ENCODE measurements at places on chromosomes 16 and 17.

- no peak for DNase-seq
Measured at GRCh38 chr17:64508683-64509082, 1.9 kb downstream of the CEP95 start.

DNA sequence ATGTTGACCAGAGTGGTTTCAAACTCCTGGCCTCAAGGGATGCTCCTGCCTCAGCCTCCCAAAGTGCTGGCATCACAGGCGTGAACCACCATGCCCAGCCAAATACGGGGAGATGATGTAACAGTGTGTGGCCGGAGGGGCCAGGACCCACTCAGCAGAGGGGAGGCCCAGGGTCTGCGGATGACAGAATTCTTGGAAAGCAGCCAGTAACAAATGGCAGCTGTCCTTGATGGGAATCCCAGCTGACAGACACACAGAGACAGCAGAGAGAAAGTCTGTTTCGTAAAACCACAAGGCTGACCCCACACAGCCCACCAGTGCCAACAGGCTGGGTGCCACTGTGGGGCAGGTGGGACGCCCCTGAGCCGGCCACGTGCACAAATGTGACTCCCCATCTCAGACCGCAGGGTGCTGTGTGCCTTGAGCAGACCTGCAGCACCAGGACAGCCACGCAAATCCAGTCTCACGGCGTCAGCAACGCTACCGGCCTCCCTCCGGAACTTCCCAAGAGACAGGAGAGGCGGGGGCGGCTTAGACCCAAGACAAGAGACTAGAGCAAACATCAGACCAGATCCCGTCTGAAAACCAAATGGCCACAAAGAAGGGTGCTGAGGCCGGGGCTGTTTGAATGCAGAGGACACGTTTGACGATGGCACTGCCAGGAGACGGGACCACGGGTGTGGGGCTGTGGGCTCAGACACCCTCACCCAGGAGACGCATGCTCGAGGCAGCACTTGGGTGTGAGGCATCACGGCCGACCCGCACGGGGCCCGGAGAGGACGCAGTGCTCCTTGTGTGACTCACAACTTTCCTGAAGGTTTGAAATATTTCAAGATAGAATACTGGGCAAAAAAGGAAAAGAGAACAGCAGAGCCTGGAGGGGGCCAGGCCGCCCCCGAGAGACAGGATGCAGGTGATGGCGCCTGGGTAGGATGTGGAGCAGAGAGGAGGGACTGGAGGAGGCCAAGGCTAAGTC is 24.6 kb downstream of the CTU2 start:
- no peak for DNase-seq

- peak; percentile 52 for DNase-seq
Measured at GRCh38 chr16:16062023-16062937, 112.9 kb downstream of the ABCC1 start.

DNA sequence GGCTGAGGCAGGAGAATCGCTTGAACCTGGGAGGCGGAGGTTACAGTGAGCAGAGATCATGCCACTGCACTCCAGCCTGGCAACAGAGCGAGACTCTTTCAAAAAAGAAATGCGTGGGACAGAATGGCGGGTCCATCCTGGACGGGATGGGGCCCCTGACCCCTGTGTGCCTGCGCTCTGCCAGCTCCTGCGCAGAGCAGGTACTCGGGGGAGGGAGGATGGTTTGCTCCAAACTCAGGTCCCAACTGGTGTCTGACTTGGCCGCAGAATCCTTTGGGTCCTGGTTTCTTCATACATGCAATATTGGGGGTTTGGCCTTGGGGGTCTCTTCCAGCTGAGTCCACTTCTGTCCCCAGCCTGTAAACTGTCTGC is 10.4 kb downstream of the CHMP6 start:
- no peak for DNase-seq

GRCh38 chr16:87832741-87833502 is 36.4 kb downstream of the SLC7A5 start:
- no peak for DNase-seq

DNA sequence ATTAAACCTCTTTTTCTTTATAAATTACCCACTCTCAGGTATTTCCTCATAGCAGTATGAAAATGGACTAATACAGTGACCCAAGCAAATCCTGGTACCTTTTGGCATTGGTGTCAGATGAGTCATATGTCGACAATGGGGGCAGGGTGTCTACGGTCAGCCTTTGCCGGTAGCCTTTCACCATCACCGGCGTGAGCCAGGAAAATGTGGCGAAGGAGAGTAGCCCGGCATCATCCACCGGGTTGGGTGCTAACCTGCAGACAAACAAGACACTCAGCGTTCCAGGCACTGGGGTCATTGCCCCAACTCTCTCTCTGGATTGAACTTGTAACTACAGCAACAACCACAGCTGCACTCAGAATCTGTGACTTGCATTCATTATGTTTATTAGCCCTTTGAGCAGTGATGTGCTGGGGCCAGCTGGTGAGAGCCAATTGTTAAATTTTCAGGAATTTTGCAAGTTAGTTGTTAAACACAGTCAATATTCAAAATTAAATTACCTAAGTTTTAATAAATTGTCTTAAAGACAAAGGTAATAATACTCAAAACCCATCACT is 11.9 kb downstream of the ABCC12 start:
- no peak for DNase-seq

DNA sequence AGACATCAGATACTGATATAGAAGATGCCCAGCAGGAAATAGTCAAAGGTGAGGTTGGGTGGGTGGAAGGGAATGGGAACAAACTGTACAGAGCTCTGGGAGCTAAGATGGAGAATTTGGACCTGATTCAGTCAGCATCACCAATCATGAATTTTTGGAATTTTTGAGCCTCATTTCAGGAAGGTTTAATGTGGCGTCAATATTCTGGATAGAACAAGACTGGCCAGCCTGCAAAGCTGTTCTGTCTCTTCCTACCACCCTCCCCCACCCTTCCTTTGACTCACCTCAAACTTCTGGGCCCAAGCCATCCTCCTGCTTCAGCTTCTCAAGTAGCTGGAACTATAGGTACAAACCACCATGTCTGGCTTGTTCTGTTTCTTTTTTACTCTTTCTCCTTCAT is 32.6 kb downstream of the CTCF start:
- no peak for DNase-seq

GRCh38 chr17:78248051-78248914 is 16.9 kb downstream of the TMEM235 start:
- DNase-seq = no peak

DNA sequence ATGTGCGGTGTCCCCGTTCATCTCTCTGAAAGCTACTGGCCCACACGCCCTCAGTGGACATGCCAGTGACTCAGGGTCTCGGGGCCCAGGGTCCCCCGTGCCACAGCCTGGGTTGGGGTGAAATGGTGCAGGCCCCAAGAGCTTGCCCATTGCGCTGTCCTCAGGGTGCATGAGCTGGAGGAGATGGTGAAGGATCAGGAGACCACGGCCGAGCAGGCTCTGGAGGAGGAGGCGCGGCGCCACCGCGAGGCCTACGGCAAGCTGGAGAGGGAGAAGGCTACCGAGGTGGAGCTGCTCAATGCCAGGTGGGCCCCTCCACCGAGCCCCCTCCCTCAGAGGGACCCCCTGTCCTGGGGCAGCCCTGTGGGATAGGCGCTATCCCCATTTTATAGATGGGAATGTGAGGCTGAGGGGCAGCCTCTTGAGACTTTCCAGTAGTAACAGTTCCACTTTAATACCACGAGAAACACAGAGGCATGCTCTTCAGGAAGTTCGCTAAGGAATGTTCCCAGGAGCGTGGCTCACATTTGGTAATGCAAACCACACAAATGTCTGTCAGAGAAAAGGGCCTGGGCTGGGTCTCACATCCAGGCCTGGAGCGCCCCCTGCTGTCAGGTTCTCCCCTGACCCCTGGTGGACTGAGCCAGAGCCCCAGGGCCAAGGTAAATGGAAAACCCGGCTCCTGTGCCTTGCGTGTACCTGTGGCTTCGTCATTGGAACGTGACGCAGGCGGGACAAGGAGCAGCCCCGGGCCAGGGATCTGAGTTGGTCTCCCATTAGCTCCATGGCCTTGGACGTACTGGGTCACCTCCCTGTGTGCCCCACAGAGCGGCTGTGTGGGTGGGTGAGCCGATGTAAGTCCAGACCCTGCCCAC is 133.7 kb downstream of the RAB11FIP4 start:
- DNase-seq = peak; percentile 76

- no peak for DNase-seq
Measured at GRCh38 chr16:47470810-47471209, 9.7 kb downstream of the PHKB start.

- DNase-seq = no peak
Measured at GRCh38 chr16:61148930-61149329, 887.3 kb downstream of the CDH8 start.

- DNase-seq = no peak
Measured at GRCh38 chr16:60684002-60684401, 1352.2 kb downstream of the CDH8 start.

GRCh38 chr16:12148120-12148519 is 171.6 kb downstream of the SNX29 start:
- no peak for DNase-seq

GRCh38 chr17:81420769-81421462 is 25.7 kb downstream of the BAHCC1 start:
- DNase-seq = no peak

DNA sequence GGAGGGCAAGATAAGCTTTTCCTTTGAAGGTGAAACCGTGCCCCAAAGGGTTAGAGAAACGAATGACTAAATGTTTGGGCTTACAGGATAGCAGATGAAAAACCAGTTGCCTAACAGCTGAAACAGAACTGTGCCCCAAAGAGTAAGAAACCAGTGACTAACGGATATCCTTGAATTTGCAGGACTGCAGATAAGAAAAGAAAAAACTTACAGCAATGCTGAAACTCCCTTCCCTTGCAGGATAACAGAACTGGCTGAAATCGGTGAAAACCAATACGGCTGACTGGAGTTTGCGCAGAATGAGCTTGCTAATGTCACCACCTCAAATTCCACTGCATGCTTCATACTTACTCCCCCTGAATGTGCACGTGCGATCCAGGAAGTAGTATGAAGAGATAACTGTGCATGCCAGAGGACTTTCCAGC is 175.2 kb upstream of the NLRP1 start:
- no peak for DNase-seq

DNA sequence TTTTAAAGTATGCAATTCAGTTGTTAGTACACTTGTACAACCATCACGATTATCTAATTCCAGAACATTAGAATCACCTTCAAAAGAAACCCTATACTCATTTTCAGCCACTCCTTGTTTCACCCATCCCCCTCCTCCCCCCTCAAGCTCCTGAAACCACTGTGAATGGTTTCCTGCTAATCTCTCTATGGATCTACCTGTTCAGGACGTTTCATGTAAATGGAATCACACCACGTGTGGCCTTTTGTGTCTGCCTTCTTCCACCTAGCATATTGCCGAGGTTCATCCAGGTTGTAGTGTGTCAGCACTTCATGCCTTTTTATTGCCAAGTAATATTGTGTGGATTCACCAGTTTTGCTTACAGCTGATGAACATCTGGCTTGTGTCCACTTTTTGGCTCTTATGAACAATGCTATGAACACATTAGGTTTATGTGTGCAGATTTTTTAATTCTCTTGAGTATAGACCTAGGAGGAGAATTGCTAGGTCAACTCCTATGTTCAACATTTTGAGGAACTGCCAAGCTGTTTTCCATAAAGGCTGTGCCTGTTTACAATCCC is 17.8 kb downstream of the EIF4A3 start:
- no peak for DNase-seq

DNA sequence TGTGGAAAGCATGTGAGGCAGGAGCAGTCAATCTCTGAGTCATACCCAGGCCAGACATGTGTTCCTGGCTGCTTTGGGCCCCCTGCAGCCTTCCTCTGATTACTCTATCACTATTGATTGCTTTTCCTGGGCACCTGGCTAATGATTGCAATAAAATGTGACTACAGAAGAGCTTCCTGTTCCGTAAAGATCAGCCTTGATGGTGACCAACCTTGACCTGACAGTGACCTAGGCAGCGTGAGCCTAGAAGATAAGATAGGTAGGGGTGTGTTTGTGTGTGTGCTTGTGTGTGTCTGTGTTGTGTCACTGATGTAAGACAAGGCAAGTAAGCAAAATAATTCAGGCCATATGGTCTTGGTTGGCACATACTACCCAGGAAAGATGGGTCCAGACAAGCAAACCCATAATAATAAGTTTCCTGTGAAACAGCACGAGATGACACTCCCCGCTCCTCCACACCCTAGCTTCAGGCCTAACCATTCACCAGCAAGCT is 367.7 kb upstream of the CDH11 start:
- no peak for DNase-seq

DNA sequence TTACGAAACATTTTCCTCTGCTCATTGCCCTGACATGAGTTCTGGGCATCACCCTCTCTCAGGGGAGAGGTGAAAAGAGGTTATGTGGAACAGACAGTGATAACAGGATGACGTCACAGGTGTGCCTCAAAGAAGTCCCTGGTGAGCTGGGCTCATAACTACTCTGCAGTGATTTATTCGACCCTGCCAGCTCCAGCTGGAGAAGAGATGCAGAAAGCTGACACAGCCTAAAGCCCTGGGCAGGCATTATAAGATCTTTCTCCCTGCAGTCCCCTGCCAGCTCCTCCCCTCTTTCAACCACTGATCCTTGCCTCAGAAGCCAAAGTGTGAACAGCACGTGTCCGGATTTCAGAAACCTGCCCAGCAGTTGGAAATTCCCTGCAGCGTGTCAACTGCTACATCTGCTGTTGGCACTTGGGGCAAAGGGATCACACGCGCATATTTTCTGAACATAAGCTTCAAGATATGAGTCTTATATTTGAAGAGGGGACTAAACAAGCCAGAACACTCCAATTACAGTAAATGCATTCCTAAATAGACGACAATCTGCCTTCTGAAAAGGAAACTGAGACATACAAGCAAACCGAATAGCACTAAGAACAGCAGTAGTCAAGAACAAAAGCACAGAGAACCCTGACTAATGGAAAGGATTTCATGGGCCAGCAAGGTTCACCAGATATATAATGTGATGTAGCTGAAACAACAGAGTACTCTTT is 80.5 kb downstream of the SMG6 start:
- peak; percentile 42 for DNase-seq

DNA sequence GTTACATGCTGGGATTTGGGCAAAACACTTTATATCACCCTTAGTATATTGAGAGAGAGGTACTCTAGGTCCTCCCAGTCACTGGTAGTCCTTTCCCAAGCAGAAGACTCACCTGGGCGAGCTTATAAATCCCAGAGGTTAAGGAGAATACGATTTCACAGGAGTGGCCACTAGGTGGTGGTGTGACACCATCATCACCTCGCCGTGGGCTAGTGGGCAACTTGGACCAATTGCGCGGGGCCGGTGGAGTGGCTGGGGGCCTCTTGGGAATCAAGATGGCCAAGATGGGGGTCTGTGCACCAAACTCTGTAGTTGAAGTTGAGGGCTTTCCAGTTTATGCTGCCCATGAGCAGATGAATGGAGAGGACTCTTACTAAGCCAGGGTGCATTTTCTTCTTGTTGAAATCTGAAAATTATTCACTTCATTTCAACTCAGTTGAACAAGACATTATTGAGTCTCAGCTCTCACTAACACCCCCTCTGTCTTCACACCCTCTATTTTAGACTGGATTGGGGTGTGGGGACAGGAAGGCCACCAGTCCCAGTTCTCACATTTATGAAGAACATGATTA is 38.2 kb upstream of the PIRT start:
- DNase-seq = peak; percentile 26

DNA sequence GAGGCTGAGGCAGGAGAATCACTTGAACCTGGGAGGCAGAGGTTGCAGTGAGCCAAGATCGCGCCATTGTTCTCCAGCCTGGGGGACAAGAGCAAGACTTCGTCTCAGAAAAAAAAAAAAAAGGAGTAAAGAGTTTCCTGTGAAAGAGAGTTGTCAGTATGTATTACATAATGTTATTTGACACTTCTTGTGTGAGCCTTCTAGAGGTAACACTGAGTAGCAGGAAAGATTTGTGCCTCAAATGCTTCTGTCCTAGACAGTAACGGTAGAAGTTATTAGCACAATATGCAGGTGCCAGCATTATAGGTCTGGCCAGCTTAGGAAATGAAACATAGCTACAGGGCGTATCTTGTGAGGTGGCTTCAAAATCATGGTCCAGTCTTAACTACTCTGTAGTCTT is 6.2 kb downstream of the RPS6KB1 start:
- no peak for DNase-seq
